ENCODE measurements at places on chromosomes 6 and 20. TPM values are rescaled to one million over a fixed set of nuclear protein-coding genes. Genes with fewer than 3 reads are reported as not detected.

PAX1 gene
- polyA plus RNA-seq = not detected

DNA sequence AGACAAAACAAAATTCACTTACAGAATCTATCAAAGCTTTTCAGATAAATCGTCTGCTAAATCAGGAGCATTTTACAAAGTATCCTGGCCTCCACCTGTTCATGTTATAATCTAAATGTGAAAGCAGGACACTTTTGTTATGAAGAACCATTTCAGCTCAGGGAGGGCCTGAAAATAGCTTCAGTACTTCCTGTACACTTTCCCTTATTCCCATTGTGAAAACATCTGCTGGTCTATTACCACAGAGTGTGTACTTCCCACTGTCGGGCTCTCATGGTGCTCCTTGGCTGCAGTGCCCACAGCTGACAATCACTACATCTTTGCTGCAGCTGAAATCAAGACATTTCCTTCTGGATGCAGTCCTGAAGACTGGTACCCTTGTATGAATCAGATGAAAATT, 128.1 kb downstream of the OPRM1 start:
- no peak for DNase-seq

HSPA12B gene
- polyA plus RNA-seq = 11.5 TPM

GRCh38 chr20:40778894-40779496, 90.0 kb upstream of the MAFB start:
- no peak for DNase-seq

PLN gene
- 4.8 TPM for polyA plus RNA-seq

SLCO4A1 gene
- 2.0 TPM for polyA plus RNA-seq
